ELR (cell line): ENCODE measurements at places on chromosomes 1 and 21.

DNA sequence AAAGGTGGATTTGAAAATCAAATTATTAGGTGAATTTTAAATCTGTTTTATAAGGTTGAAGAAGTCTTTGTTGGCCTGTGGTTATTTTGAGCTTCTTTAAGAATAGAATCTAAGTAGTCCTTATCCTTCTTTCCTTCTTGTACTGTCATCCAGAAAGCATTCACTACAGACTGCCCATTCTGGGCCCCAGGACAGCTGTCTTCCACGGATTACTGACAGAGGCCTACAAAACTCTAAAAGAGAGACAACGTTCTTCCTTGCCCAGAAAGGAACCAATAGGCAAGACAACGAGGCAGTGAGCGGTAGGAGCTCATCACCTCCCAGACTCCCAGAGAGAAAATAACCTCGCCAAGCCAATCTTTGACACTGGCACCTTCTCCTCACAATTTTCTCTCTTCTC is 24.4 kb upstream of the PIGC start:
- no peak for DNase-seq

DNA sequence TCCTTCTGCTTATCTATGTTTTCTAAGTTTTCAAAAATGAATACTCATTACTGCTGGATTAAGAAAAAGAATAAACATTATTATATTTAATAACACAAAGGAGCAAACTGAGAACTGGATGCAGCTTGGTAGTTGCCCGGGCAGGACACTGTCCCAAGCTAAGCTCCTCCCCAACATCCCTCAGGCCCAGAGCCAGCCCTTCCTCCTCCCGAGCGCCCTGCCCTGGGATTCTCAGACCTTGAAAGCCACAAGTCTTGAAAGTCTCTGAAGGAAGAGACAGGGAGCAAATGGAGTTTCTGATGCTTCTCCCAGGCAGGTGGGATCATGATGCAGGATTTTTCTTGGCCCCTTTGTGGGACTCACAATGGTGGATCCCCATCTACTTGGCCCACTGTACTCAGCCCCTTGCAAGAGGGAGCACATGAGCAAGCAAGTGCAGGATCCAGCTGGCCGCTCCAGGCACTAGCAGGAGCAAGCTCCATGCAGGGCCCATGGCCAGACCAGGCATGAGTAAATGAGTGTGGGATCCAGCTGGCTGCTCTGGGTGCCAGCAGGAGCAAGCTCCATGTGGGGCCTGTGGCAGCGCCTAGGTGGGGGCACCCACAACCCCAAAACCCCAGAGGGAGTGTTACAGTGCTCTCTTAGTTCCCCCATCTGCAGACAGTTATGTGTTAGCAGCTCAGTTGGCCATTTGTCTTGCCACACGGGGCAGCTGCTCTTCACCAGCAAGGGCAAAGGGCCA is 32.1 kb upstream of the RAB4A start:
- no peak for DNase-seq

GRCh38 chr21:17085707-17086106 is 427.1 kb upstream of the CXADR start:
- no peak for DNase-seq

DNA sequence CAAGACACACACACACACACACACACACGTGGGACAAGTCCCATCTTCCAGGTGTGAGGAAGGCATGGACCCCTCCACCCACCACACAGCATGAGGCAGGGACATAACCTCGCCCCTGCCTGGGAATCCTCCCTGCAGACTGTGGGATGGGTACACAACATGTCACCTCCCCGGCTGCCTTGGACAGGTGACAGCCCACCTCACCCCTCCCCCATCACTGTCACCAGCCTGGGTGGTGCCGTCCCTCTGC is 40.7 kb downstream of the AHDC1 start:
- no peak for DNase-seq

DNA sequence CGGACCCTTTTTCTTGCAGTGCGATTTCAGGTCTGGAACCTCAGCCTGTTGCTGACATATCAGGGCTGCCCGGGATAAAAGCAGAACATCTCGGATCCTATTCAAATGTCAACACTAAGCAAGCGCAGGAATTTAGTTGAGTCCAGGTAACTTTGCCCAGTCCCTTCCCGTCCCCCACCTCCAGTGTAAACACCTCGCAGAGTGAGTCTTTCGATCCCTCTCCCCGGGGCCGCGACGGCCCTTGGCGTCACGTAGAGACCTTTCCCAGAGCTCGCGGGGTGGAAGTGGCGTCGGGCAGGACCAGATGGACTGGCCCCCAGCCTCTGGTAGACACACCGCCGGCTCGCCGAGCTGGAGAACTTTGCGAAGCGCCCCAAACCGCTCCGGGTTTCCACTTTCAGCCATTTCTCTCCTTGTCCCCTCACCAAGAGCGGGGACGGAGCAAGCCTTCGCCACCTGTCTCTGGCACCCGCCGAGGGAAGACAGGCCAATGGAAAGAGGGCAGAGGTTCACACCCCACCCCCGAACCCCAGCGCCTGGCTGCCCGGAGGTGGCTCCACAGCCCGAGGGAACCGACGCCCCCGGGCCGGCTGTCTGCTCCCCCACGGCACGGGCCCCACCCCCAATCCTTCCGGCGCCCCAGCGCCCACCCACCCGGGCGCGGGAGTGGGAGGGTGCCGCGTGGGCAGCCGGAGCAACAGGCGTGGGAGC is 570 bp downstream of the KCND3 start:
- DNase-seq = no peak

DNA sequence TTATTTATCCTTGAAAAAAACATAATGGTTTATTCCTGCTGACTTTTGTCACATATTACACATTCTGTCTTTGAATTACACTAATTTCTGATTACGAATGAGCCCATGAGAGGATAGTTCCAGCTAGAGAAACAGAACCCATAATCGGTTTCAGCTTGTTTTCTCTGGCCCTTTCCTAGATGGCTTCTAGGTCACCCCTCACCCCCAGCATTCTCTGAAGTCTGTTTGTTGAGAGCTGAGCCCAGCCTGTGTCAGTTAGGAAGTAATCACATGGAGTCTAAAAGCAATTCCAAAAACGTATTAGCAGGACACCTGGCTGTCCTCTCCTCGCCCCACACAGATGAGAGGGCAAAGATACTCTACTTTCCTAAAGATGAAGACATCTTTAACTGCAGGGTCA is 48.9 kb downstream of the KIAA1614 start:
- DNase-seq = no peak

DNA sequence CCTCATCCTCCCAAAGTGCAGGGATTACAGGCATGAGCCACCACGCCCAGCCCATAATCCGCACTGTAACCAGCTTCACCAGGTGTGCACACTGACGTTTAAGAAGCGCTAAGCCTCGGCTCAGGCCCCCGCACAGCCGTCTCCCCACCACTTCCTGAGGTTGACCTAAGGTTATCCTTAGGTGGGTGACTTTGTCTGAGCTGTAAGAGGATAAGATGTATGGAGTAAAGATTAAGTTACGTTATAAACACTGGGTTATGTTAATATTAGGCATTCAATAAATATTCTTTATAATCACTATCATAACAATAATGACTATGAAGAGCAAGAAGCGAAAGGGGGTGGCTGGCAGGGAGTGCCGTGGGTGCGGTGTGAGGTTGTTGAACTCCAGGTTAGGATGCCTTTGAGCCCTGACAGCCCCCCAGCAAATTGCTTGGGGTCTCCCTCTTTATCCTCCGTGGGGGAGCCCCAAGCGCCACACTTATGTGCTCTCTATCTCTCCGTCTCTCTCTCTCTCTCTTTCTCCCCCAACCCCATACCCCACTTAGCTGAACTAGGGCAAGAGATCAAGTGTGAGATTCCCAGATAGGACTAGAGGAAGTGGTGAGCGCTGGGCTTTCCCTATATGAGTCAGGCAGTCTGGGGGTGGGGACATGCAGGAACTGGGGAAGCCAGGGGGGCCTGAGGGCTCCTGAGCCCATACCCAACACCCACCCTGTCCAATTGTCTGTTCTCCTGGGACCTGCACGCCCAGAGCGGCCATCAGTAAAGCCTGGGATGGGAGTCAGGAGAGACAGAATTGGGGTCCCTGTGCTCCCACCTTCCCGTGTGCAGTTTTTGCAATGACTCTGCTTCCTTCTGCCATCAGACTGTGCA is 7.6 kb downstream of the EFHD2 start:
- peak; percentile 90 for DNase-seq

DNA sequence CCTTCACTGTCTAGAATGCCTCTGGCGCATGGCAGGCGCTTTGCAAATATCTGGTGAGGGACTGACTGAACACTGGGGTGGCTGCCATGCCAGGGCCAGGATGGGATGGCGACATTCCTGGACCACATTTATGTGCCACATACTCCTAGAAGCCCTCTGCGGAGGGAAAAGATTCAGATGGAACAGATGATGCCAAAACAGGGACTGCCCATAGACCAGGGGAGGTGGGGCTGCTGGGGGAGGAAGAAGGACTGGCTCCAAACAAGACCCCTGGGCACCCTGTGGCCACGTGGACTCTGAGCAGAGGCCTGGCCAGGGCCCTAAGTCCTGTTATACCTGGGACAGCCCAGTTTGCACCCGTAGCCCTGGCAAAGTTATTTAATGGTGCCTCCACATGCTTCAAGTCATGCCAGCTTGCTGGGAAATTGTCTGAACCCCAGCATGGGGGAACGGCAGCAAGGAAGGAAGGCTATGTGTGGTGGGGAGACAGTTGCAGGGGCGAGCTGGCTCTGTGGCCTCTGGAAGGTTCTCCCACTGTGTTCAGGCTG is 44.1 kb downstream of the UMODL1 start:
- no peak for DNase-seq

DNA sequence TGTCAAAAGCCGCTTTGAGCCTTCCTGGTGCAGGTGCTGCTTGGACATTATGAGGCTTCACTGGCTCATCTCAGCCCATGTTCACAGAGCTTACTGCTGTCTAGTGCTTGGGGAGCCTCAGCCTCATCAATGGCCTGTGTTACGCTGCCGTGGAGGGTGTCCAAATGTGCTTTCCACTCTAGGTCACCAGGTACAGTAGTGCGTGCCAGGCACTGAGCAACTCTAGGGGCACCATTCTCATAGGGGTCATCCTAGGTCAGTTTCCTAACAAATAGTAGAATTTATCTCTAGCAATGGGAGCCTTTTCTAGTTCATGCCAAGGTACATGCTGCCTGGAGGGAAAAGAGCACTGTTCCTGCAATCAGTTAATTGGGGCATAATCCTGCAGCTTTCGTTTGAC is 193.8 kb downstream of the DYRK1A start:
- DNase-seq = no peak

DNA sequence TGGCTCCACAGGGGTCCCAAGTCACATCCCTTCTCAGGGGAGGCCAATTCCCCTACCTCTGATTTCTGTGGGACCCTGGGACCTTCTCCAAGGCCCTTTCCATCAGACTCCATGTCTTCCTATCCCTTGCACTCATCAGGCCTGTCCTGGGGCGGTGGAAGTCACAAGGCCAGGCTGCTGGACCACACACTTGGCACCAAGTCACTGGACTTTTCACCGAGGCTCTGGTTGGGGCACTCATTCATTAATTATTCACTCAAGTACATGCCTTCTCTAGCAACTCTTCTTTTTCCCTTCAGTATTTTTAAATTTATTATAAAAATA is 11.2 kb upstream of the FOXO6 start:
- no peak for DNase-seq

- no peak for DNase-seq
Observed at GRCh38 chr1:82818586-82818985, 1017.9 kb downstream of the ADGRL2 start.

DNA sequence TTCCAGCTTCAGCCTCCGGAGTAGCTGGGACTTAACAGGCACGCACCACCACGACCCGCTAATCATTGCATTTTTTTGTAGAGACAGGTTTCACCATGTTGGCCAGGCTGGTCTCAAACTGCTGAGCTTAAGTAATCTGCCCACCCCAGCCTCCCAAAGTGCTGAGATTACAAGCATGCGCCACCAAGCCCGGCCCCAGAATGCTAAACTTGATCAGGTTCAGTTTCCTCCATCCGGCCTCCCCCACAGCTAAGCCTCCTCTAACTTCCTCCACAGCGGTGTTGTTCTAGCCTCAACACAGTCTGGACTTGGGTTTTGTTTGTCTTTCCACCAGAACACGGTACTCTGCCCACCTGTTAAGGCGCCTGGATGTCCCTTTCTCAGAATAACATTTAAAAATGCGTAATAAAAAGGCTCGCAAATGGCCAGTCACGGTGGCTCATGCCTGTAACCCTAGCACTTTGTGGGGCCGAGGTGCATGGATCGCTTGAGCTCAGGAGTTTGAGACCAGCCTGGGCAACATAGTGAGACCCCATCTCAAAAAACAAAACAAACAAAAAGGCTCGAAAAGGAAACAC is 2.4 kb downstream of the PARP1 start:
- no peak for DNase-seq

DNA sequence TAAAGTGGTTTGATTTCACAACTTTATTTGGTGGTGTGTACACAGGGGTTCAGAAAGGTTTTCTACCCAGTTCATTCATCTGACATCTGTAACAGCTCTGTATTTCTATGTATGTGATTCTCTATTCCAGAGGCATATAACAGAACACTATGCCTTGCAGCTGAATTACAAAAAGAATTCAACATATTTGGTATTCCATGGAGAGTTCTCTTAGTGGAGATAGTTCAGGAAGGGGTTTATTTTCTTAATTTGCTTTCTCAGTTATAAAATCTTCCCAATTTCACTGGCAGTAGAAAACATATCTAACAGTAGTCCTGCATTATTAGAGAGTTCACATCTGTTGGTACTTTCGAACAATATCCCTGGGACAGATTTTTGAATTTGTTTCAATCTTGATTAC is 207.9 kb upstream of the LYPLAL1 start:
- no peak for DNase-seq

- no peak for DNase-seq
Observed at GRCh38 chr1:201726700-201727099, 102.3 kb upstream of the IPO9 start.

DNA sequence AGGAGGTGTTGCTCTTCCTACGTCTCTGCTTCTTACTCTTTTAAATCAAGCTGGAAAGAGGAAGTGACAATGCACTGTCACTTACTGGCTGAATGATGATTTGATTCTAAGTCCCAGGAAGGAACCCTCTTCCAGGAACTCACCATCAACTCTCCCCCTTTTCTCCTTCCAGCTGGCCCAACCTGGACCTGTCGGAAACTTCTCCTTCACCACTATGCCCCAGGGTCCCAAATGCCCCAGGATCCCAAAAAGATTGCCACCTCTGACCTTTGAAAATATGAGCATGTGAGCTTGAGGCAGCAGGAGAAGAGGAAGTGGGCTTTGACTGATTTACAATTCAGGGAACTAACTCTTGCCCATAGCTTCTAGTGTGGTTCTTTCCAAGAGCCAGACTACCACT is 5.3 kb upstream of the ADAMTS5 start:
- no peak for DNase-seq

- DNase-seq = no peak
Observed at GRCh38 chr21:26368591-26369320, 198.2 kb upstream of the APP start.

GRCh38 chr1:202193614-202194327 is at the start of gene LGR6:
LGR6 (plus strand) TSS chr1:202193799; CDS start chr1:202193990, 191 bp downstream.
- no peak for DNase-seq
